Activated CD4-positive, alpha-beta T cell treated with anti-CD3 and anti-CD28 coated beads, Interleukin-2, amount 50 U/mL, for 24 hours (primary cell): ENCODE measurements at places on chromosomes 13 and 19.

- DNase-seq = no peak
Observed at GRCh38 chr19:37964109-37964508, 57.1 kb downstream of the SIPA1L3 start.

GRCh38 chr13:77946522-77946921 is 27.9 kb upstream of the EDNRB start:
- no peak for DNase-seq

DNA sequence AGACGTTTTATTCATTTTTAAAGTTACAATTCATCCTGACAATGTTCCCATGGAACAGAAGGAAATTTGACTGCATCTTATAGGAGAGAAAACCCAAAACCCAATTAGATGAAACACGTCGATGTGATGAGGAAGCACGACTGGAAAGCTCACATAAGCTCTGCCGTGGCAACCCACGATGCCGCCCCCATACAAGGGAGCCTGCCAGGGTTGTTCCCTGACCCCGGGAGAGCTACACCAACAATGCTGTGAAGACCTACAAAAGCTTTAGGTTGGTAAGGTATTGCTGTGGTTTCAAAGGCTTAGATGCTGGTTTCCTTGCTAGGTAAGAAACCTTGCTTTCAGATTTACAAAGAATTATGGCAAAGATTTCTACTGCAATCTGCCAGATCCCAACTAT is 393.1 kb downstream of the KLF12 start:
- DNase-seq = no peak

DNA sequence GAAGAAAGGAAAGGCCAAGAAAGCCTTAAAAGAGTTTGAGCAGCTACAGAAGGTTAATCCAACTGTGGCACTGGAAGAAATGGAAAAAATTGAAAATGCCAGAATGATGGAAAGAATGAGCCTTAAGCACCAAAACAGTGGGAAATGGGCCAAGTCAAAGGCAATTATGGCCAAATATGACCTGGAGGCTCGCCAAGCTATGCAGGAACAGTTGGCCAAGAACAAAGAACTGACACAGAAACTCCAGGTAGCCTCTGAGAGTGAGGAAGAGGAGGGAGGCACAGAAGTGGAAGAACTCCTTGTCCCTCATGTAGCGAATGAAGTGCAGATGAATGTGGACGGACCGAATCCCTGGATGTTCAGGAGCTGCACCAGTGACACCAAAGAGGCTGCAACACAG is 5.1 kb downstream of the UTP14C start:
- no peak for DNase-seq

DNA sequence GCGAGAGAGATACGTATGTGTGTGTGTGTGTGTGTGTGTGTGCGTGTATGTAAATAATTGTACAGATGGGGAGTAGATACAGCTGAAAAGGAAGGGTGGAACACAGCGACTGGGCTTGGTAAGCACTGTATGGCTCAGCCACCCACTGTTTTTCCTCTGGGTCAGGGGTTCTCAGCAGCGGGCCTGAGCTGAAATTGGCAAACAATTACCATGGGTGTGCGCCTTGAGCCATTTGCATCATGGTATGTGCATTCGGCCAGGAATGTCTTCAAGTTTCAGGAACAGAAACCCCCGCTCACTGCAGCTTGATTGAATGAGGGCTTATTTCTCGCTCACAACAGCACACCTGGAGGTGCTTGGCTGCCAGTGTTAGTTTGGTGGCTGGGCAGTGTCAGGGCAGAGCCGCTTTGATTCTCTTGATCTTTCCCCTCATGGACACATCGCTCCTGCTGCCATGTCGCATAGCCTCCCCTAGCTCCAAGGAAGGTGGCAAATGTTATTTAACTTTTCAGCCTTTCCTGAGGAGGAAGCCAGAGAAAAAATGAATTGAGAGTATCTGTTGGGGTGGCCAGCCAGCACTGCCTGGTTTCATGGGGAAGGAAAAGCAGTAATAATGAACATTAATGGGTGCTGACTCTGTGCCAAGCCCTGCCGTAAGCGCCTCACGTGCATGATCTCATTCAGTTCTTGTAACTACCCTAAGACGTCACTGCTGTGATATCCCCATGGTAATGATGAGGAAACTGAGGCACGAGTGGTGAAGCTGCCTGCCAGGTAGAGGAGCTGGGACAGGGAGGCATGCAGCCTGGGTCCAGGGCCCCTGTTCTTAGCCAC is 126.9 kb downstream of the SIPA1L3 start:
- no peak for DNase-seq

GRCh38 chr13:108322206-108322824 is 52.8 kb downstream of the TNFSF13B start:
- no peak for DNase-seq

GRCh38 chr13:45289936-45290563 is 50.9 kb downstream of the TPT1 start:
- no peak for DNase-seq

- no peak for DNase-seq
Observed at GRCh38 chr19:1856698-1857603, 6.4 kb downstream of the KLF16 start.

- DNase-seq = no peak
Observed at GRCh38 chr19:33309826-33310225, 7.5 kb upstream of the CEBPA start.

DNA sequence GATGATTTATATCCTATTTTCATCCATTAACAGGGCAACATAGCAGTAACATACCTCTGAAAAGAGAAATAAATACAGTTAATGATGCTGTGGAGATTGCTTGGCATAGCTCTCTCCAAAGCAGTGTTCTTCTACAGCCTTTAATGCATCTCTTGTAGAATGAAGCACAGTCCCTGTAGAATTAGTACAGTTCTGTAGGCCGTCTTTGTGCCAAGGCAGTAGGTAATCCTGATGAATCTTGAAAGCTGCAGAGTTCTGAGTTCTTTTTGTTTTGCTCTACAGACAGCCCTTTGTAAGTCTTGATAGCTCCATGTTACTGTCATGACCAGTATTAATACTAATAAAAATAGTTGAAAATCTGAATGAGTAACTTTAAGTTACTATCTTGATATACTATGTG is 184.2 kb downstream of the MAB21L1 start:
- no peak for DNase-seq
